ENCODE measurements at places on chromosomes 5 and 9.

- no peak for DNase-seq
Observed at GRCh38 chr9:68980341-68980914, 33.5 kb downstream of the PRKACG start.

GRCh38 chr5:14337593-14337992, 194.5 kb downstream of the TRIO start:
- no peak for DNase-seq

DNA sequence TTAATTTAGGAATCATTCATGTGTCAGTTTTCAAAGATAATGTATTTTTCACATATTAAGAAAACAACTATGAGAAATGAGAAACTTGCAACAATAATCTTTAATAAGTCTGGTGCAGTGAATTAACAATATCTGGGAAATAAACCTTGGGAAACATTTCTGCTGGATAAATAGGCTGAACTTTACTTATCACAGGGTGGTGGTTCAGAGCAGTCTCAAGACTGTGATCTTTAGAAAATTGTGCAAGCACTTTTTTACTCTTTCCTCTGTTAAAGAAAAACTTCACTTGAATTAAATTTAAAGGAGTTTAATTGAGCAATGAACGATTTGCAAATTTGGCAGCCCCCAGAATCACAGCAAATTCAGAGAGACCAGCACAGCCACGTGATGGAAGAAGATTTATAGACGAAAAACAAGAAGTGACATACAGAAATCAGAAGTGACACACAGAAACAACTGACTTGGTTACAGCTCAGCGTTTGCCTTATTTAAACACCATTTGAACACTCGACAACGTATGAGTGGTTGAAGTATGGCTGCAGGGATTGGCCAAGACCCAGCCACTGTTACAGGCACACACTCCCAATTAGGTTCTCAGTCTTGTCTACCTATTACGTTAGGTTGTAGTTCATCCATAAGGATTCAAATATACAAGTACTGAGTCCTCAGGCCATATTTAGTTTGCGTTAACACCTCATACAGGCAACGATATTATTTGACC, 631.9 kb downstream of the SLCO4C1 start:
- DNase-seq: no peak

DNA sequence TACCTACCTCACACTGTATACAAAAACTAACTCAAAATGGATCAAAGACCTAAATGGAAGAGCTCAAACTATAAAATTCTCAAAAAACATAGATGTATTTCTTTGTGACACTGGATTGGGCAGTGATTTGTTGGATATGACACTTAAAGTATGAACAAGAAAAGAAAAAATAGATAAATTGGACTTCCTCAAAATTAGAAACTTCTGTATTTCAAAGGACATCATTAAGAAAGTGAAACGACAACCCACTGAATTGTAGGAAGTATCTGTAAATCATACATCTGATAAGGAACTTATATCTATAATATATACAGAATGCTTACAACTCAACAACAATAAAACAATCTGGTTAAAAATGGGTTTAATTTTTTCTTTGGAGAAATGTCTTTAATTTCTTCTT, 96.7 kb downstream of the NRG2 start:
- DNase-seq: no peak

- no peak for DNase-seq
Observed at GRCh38 chr5:32127711-32128110, 46.4 kb downstream of the GOLPH3 start.

- DNase-seq: no peak
Observed at GRCh38 chr5:174516741-174517140, 207.6 kb upstream of the MSX2 start.

GRCh38 chr9:34479431-34479866, 20.8 kb downstream of the DNAI1 start:
- DNase-seq: no peak

DNA sequence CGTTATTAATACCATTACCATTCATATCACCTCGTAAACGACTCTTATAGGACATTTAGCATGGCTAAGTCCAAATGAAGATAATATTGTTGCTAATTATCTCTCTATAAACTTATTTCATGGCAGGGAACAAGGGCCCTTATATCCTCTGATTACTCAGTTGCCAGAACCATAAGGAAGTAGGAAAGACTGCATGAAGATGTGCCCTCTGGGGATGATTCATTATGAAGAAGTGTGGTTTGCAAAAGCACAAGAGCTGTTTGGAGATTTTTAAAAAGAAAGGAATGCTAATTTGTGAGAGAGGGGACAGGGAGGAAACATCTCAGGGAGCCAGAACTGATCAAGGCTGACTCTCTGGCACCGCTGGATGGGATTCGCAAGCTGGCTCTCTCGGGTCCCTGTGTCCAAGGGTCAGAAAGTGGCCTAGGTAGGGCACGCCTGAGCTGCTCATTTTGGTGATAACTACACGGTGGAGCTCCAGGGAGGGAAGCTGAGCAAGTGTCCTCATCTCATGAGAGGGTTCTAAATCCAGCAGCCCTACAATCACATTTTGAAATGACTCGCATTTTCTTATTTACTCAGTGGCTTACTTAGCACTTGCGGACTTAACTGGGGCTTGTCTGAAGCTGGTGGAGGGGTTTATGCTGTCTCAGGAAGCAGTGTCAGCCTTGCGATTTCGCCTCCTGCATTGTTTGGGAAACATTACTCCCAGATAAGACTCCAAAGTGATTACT, 136.8 kb downstream of the C5orf15 start:
- DNase-seq: no peak

DNA sequence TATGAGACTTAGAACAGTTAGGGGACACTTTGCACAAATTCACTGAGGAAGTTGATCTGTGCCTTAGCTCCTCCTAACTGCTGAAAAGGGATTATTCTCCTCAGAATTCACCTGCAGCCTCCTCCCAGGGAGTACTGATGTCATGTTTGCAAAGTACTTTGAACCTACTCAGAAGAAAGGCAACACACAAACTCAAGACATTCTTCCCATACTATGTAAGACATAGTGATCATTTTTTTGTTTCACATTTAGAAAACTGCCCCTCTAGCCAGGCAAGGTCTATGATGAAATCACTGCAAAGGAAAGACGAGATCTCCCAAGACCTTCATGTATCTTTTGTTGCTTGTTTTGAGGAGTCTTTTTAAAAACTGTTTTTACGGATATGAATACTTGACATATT, 10.6 kb upstream of the VLDLR start:
- no peak for DNase-seq

DNA sequence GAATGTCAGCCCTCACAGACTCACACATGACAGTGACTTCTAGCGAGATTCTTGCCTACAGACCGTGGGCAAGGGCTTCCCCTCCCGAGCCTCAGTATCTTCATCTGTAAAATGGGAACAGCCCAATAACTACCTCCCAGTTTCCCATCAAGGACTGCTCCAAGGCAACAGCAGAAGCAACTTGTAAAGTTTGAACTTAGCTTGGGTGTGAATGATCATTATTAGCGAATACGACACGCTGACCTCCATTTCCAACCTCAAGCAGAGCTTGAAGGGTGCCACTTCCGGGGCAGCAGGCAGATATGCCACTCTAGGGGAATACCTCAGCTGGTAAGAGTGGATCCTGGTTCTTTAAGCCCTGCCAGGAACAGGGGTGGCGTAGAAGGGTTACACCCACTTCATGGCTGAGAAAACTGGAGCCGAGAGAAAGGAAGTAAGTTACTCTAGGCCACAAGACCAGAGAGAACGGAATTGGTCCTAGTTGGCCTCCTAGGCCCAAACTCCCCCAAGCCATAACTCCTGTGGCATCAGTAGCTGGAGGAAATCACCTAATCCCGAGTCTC, 2.0 kb downstream of the RNF44 start:
- DNase-seq: no peak

DNA sequence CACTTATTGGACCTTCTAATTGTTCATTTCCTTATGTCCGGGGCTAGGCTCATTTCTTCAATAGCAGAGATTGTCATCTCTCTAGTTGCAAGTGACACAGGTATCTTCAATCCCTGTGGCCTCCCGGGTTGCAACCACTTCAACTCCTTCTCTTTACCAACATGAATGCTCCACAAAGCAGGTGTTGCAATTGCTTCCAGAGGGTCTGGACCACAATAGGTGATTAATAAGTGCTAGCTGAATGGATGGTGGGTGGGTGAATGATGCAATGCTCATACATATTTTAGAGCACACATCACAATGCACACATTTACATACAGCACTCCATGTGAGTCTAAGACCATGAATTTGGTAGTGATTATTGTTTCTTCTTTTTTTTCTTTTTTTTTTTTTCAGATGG, 2.6 kb downstream of the CEMIP2 start:
- DNase-seq: no peak

DNA sequence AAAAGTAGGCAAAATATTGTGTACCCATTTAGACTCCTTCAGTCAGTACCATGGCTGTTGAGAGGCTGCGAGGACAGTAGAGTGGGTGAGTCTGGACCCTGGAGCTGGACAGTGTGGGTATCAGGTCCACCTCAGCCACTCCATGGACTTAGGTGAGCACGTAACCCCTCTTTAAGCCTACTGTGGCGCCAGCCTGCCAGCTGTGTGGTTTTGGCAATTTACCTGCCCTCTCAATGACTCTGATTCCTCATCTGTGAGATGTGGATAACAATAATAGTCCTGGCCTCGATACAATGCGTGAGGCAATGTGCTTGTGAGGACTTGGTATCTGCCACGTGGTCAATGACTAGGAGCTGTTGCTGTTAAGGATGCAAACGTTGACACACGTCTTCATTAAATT, 17.9 kb downstream of the SLC1A3 start:
- DNase-seq: no peak

- DNase-seq: no peak
Observed at GRCh38 chr5:169763376-169764017, 126.4 kb downstream of the DOCK2 start.

DNA sequence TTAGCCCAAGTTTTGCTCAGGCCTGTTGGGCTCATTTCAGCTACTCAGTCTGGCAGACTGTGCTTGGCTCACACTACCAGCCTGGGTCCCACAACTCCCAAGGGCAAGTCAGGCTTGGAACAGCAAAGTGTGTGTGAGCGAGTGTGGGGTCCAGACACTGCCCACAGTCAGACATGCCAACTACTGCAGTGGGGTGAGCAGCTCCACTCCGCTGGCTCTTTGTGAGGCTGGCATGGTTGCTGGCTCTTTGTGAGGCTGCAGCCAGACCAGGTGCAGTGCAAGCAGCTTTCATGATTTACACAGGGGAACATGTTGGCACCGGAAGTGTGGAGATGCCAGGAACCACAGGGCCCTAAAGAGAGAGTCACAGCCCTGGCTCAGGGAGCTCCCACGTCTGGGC, 606.7 kb upstream of the FAM174A start:
- no peak for DNase-seq

GRCh38 chr5:54895816-54896341, 89.5 kb downstream of the ESM1 start:
- no peak for DNase-seq

DNA sequence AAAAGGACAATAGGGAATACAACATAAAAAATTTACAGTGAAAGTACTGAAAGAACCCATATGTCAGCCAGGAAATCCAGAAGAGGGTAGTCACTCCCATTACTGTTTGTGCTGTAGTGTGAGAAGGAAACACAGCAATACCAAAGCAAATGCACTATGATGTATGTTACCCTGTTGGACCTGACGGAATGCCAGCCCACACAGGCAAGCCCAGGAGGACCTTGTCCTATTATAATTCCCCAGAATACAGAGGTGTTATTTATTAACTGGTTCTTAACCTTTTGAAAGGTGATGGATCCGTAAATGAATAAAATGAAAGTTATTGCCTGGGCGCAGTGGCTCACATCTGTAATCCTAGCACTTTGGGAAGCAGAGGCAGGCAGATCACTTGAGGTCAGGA, 79.0 kb downstream of the GDA start:
- peak; percentile 48 for DNase-seq
